ENCODE measurements at places on chromosomes 11 and 22. TPM values are rescaled to one million over a fixed set of nuclear protein-coding genes. Genes with fewer than 3 reads are reported as not detected.

BTBD18 gene
- not detected for total RNA-seq

DBX1 gene
- total RNA-seq: not detected

C11orf16 gene
- not detected for total RNA-seq

MFRP gene
- not detected for total RNA-seq

FAM111B gene
- total RNA-seq: 24.8 TPM

OR2AG2 gene
- 0.03 TPM for total RNA-seq

GAS2 gene
- 0.63 TPM for total RNA-seq

DNA sequence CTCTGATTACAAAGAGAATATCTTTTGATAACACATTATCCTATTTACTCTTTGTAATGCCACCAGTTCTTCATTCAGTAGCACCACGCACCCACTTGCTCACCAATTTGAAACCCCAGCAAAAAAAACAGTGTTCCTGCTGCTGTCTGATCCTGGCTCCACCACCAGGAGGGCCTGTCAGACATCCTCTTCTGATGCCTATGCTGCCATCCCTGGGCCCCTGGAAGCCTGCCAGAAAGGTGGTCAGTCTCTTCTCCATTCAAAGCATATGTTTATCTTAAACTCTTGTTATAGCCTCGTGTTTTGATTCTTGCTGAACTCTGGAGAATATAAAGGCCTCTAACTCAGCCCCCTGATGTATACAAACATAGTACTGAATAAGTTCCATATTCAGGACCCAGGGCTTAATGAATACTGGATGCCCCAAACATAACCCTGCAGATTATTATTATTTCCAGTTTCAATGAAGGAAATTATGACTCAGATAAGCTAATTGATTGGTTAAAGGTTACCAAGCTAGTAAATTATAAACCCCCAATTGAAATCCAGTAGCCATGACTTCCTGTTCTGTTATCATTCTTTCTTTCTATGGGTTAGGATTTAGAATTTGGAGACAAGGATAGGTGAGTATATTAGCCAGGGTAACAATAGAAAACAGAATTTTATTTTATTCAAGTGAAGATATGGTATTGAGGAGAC is 116.7 kb downstream of the NTM start:
- no peak for DNase-seq

DNA sequence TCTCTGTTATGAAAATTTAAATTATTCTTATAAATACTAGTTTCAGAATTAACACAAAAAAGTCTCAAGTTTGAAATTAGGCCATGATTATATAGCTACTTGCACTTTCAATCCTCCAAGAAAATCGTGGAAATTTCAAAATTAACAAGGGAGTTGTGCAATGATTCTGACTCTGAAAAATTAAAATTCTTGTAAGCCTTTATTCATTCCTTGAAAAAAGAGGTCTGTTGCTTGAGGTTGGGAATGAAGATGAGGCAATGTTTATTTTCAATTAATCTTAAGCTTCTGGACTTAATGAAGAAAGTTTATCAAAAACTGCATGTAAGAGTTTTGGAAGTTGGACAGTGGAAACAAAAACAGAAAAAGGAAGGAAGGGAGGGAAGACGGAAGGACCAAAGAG is 128.2 kb upstream of the FIBIN start:
- no peak for DNase-seq

DNA sequence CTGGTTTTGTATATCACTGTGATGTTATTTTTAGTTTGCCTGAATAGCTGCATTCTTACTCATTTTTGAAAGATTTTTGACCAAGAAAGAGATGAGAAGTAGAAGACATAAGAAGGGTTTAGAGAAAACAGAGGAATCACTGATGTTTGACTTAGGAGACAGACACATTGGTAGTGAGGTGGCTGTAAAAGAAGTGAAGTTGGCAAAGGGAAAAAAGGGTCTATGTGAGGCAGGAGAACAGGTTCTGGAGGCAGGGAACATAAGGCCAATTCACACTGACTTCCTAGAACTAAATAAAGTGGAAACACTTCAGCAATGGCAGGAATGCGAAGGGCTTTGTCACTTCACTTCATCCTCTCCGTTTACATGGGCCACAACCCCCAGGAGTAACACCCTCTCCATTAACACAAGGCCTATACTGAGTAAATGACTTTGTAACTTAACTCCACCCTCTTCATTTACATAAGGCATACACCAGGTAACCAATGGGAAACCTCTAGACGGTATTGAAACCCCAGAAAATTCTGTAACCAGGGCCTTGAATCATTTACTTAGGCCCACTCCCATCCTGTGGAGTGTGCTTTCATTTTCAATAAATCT is 36.5 kb downstream of the CTSC start:
- no peak for DNase-seq

DNA sequence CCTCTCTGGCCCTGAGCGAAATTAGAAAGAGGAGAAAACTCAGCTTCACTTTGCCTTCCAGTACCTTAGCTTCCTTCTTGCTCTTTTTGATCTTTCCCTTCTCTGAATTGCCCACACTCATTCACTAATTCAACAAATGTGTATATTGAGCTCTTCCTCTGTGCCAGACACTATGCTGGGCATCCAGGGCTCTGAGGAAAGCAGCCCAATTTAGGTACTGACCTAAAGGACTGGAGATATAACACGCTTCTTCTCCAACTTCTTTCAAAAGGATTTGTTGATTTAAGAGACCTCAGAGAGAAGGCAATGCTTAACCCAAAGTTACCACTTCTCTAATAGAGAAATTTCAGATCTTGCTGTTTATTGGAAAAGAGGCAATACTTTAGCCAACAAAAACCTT is 103.6 kb downstream of the TMPRSS5 start:
- no peak for DNase-seq

- no peak for DNase-seq
Measured at GRCh38 chr11:62588966-62589637, 2.2 kb downstream of the TUT1 start.

DNA sequence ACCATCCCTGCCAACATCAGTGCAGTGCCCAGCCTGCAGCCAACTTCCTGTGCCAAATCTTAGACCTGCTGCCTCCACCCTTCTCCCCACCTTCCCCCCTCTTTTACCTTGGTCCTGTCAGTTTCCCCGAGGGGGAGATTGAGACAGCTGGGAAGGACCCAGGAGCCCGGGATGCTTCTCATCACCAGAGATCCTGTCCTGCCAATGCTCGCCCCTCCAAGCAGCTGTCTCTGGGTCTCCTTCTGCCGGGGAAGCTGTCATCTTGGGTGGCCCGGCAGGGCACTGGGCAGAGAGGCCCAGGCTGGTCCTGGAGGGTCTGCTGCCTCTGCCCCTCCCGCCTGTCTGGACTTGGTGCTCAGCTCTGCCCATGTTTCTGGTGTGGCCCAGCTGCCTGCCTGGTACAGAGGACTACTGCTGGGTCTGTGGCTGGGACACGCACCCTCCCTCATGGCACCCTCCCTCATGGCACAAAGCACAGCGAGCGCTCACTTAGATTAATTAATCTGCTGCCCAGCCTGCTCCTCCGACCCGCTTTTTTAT is 60.4 kb upstream of the THY1 start:
- no peak for DNase-seq

DNA sequence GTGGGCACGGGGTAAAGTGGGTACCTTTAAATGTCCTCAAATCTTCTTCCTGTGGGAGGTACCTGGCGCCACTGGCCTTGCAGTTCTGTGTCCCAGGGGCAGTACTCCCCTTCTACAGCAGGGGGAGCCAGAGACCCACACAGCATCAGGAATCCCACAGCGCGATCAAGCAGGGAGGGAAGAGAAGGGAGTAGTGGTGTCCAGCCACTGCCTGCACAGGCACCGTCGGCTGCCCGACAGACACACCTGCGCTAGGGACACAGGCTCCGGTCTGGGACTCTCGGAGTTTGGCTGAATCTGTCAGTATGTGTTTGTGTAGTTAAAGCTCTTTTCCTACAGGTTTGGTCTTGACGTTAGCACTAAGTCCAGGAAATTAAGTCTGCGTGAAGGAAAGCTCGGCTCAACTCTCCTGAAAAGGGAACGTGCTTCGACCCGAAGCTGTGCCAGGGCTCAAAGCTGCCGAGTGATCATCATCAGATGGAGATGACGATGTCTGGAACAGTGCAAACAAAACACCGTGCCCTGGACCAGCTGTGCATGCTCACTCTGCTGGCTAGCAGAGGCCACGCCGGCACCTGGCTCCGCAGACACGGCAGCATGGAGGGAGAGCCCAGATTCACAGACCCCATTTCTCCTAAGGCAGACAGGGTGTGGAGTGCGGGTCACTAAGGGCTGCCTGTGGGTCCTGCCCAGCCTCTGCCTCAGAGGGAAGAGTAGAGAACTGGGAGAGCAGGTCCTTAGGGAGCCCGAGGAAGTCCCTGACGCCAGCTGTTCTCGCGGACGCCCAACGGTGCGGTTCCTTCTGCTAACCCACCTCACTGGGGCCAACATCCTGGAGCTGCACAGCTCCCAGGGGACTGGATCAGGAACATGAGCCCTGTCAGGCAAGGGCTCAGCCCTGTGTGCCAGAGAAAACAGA is 56.0 kb upstream of the BID start:
- DNase-seq: peak; percentile 56

DNA sequence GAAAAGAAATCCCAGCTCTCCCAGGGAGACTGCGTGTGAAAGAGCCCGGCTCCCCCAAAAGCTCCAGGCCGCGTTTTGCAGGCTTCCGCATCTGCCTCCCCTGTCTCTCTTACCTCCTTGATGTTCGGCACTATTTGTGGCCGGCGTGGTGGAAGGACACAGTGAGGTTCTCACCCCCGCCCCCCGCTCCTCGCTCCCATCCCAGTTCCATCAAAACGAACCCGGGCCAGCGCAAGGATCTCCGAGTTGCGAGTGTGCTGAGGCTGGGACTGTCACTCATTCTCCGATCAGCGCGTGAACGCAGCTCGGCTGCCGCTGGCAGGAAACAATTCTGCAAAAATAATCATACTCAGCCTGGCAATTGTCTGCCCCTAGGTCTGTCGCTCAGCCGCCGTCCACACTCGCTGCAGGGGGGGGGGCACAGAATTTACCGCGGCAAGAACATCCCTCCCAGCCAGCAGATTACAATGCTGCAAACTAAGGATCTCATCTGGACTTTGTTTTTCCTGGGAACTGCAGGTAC is at the start of gene NCAM1:
Gene NCAM1, plus strand, starts transcription at position 275 of the 523 bp plus-strand sequence.
- DNase-seq: peak; percentile 51

GRCh38 chr11:12329169-12329568 is 48.2 kb upstream of the PARVA start:
- no peak for DNase-seq

GRCh38 chr11:94934846-94935245 is 38.5 kb downstream of the CWC15 start:
- DNase-seq: no peak

DNA sequence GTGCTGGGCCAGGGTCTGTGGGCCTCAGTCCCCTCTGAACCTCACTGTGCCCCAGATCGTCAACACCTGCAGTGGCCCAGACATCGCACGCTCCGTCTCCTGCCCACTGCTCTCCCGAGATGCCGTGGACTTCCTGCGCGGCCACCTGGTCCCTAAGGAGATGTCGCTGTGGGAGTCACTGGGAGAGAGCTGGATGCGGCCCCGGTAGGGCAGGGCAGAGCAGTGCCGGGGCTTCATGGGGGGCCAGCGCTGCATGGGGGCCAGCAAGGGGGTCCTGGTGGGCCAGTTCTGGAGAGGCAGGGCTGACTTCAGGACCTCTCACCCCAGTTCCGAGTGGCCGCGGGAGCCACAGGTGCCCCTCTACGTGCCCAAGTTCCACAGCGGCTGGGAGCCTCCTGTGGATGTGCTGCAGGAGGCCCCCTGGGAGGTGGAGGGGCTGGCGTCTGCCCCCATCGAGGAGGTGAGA is 16.3 kb downstream of the EPS8L2 start:
- DNase-seq: no peak

GRCh38 chr11:63510360-63511047 is 4.6 kb downstream of the LGALS12 start:
- DNase-seq: no peak

All from foreskin keratinocyte (primary cell).